ENCODE measurements at places on chromosomes 2 and 18.

DNA sequence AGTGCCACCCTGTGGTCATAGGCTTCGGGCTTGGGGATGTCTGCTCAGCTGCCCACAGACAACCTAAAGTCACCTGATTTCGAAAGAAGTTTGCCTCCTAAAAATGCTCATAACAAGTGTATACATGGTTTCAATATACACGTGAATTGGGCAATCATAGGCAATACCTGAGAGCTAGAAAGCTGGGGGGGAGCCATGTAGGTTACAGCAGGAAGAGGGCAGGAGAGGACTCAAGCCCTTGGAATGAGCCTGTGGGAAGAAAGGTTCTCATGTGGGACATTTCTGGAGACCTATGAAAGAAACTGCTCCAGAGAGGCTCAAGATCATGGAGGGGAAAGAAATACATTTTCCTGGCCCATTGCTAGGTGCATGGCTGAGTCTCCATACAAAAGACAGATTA lies 109.7 kb downstream of the ACOXL start:
- DNase-seq = no peak

DNA sequence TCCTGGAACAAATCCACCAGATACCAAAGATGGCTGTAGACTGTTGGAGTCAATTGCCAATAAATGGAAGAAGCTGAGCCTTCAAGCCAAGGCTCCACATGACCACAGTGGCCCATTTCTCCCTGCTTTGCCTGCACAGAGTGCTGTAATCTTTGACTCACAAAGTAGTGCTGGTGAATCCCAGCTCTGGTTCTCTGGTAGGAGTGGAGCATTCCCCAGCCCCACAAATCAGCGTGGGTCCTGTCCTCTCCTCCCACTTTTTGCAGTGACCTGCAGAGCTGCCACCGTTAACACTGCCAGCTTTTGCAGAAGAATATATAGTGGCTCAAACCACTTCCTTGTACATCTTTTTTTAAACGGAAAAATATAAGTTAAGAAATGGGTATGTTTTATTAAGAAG lies 93.9 kb downstream of the MGAT5 start:
- DNase-seq = no peak

DNA sequence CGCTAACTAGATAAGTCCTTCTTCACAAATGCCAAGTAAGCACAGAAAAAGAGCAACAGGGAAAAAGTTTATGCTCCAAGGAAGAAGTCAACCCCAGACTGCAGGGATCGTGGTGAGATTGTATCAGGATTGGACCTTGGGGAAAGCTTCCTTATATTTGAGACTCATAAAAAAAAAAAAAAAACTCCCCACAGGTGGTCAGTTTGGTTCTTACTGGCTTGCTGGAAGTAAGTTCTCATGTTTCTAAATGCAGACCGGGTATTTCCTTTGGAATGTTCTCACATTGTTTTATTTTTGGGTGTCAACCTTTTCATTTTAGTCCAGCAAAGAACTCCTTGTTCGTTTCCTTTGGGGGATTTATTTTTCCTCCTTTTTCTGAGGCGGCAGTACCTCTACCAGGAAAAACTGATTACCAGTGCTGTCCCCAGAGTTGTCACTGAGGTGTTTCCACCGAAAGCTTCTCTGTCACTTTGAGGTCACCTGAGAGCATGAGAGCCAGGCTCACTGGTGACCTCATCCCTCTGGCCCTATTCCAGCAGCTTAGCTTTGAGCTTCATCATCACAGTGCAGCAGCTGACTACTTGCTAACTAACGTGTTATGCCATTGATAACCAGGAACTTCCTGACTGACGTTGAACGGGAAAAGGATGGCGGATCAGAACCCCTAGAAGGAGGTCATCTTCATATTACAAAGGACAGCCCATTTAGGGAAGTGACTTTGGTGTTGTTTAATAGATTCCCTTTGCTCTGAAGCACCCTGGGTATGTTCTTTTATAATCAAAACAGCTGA lies 16.8 kb upstream of the ATP8B1 start:
- peak; percentile 68 for DNase-seq

- no peak for DNase-seq
Measured at GRCh38 chr2:48482769-48483168, 47.2 kb upstream of the STON1 start.

DNA sequence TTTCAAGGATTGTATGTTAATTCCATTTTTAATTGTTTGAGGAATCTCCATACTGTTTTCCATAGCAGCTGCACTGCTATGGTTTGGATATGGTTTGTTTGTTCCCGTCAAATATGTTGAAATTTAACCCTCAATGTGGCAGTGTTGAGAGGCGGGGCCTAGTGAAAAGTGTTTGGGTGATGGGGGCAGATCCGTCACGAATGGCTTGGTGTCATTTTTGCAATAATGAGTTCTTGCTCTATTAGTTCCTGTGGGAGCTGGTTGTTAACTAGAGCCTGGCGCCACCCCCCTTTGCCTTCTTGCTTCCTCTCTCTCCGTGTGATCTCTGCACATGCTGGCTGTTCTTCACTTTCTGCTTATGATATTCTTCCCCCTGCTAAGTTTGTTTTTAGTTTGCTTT lies 71.4 kb upstream of the LDLRAD4 start:
- no peak for DNase-seq

DNA sequence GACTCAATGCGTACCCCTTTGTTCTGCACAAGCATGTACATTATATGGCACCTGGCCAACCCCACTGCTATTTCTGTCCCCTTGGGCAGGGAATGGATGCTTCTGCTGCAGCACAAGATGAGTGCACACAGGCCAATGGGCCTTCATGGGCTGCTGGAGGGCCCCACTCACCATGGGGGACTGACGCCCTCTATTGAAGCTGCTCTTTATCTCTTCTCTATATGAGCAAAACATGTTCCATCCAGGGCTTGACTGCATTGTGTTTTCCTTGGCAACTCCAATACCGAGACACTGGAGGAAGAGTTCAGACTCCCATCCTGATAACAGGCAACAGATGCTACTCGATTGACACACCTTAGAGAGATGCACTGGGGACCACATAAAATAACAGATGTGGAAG lies 251.6 kb upstream of the NCKAP5 start:
- DNase-seq = no peak

- no peak for DNase-seq
Measured at GRCh38 chr2:108377815-108378630, at the start of gene SULT1C4. Gene SULT1C4 (plus strand): TSS chr2:108377954. CDS start chr2:108378338, 384 bp downstream.

- DNase-seq = no peak
Measured at GRCh38 chr18:63311118-63312018, 8.2 kb downstream of the BCL2 start.

DNA sequence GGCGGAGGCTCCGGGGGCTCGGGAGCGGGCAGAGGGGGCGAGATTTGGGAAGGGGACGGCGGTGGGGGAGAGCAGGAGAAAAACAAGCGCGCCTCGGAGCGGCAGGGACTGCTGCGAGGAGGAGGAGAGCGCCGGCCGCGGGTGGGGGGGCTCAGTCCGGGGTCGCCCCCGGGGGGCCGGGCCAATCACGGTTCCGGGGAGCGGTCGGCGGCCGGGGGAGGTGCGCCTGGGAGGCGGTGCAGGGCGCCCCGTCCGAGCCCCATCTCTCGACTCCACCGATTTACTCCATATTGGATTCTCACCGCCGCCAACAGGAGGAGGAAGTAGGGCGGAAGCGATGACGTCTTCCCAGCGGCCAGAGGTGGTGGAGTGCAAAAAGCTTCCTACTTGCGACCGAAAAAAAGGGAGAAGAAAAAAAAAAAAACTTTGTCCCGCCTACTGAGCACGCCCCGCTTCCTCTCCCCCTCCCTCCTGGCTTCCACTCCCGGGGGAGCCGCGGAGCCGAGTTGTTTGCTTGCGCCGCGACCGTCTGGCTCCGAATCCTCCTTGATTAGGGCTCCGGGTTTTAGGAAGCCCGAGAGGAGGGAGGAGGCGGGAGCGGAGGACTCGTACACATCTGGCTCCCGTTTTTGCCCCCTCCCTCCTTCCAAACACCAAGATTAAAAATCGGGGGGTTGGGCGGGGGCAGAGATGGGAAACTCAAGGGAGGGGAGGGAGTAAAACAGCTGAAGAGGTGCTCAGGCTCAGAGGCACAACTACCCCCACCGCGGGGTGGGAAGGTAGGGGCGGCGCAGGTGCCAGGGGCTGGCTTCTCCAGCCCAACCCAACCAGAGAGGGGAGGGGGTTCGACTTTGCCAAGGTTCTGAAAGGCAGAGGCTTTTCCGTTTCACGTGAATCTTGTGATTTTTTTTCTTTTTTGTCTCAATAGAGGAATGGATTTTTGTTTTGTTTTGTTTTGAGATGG lies at the start of gene SPRED2:
Gene SPRED2, minus strand, starts transcription at position 373 of the 964 bp plus-strand sequence. CDS start 612 bp downstream, outside the sequence.
- DNase-seq = peak; percentile 92

GRCh38 chr18:5622905-5623304 lies 79.1 kb upstream of the EPB41L3 start:
- no peak for DNase-seq

DNA sequence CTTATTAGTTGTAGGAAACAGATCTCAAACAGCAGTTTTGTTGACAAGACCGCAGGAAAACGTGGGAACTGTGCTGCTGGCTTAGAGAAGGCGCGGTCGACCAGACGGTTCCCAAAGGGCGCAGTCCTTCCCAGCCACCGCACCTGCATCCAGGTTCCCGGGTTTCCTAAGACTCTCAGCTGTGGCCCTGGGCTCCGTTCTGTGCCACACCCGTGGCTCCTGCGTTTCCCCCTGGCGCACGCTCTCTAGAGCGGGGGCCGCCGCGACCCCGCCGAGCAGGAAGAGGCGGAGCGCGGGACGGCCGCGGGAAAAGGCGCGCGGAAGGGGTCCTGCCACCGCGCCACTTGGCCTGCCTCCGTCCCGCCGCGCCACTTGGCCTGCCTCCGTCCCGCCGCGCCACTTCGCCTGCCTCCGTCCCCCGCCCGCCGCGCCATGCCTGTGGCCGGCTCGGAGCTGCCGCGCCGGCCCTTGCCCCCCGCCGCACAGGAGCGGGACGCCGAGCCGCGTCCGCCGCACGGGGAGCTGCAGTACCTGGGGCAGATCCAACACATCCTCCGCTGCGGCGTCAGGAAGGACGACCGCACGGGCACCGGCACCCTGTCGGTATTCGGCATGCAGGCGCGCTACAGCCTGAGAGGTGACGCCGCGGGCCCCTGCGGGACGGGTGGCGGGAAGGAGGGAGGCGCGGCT lies at the start of gene TYMS:
Gene TYMS, plus strand, starts transcription at position 343 of the 690 bp plus-strand sequence. Its CDS starts 90 bp downstream, at position 433.
- no peak for DNase-seq

- no peak for DNase-seq
Measured at GRCh38 chr2:224174990-224175389, 135.9 kb upstream of the SERPINE2 start.

DNA sequence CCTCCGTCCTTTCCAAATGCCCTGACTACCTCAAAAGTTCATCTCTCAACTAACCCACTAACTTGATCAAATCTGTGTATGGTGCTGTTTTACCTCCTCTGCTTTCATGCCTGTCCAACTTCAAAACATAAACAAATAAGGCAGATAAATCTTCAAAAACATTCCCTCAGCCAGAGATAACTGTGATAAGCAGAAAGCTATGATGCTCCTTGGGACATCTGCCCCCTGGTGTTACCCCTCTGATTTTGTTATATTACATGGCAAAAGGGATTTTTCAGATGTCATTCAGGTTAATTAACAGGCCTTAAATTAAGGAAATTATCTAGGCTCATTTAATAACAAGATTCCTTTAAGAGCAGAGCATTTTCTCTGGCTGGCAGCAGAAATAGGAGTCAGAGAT lies 810.8 kb upstream of the CHAC2 start:
- DNase-seq = no peak

DNA sequence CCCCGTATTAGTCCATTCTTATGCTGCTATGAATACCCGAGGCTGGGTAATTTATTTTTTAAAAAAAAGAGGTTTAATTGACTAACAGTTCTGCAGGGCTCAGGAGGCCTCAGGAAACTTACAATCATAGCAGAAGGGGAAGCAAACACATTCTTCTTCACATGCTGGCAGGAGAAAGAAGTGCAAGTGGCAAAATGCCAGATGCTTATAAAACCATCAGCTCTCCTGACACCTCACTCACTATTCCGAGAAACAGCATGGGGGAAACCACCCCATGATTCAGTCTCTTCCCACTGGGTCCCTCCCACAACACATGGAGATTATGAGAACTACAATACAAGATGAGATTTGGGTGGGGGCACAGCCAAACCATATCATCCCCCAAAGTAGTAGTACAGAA lies 2148.5 kb upstream of the PIK3C3 start:
- peak; percentile 8 for DNase-seq

- DNase-seq = no peak
Measured at GRCh38 chr2:42327125-42327524, 33.9 kb downstream of the COX7A2L start.

DNA sequence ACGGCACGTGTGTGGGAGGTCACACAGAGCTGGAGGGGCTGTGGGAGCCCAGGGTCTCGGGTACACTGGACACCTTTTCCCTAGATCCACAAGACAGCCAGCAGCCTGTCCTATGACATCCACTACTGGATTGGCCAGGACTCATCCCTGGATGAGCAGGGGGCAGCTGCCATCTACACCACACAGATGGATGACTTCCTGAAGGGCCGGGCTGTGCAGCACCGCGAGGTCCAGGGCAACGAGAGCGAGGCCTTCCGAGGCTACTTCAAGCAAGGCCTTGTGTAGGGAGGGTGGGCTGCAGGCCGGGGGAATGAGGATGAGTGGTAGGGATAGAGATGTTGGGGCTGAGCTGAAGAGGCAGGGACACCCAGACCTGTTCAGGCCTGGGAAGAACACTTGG lies 6.6 kb downstream of the VIL1 start:
- DNase-seq = no peak

DNA sequence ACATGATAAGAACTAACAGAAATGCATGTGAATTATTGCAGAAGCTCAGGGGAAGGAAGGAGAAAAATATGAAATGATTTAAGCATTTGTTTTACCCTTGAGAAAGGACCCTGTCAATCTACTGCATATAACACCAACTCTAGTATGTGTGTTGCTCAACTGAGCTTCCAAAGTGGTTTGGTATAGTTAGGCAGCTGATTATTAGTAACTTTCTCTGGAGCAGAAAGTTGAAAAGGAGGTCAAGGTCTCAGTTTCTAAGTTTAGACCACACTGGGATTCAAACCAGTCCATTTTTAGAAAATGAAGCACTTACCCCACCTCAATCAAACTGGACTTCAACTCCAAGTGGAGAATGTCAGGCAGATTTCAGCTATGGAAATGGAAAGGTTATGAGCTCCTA lies 123.3 kb upstream of the CDC42EP3 start:
- no peak for DNase-seq

DNA sequence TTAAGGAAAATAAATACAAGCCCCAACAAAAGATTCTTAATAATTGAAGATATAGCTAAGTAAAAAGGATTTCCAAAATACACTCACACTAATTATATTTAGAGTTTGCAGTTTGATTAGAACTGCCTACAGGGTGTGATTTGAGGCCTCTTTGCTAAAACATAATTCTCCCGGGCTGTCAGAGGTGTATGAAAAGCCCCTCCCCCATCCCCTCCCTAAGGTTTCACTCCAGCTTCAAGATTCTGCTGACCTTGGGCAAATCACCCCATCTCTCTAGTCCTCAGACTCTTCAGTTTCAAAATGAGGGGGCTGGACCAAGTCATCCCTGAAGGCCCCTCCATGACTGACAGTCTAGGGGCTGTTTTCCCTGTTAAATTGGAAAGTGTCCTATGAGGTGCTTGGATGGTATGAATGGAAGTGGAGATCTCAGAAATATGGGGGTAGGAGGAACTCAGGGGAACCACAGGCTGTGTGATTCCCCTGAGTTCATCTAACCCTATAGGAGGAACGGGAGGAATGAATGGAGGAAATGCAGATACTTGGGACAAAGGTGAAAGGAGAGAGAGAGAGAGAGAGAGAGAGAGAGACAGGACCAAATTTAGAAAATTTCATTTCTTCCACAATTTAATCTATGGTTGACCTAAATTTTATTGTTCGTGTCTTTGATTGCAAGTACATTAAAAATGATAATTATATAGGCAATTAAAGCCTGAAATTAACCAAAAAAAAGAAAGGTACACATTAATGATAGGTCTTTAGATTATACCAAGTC lies 107.5 kb downstream of the SPP2 start:
- no peak for DNase-seq

All from astrocyte of the cerebellum (primary cell).